ENCODE measurements at places on chromosomes 3 and 15.
A peak's percentile ranks its signal among the peaks of the same experiment; 100 is the strongest.

DNA sequence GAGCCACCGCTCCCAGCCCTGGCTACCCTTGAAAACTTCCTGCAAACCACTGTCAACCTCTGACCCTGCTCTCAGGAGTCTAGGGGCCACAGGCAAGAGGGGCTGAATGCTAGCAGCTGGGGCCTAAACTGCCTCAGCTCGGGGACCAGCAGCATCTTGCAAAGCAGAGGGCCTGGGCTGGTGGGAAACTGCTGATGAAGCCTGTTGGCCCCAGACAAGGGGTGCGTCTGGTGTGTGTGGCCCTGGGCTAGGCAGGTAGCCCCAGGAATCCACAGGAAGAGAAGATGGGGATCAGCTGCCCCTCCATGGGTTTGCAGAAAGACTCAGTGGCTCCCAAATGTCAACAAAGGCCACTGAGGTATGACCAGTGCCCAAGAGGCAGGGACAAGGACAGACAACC lies 8.2 kb upstream of the POLG start:
- no peak for DNase-seq

DNA sequence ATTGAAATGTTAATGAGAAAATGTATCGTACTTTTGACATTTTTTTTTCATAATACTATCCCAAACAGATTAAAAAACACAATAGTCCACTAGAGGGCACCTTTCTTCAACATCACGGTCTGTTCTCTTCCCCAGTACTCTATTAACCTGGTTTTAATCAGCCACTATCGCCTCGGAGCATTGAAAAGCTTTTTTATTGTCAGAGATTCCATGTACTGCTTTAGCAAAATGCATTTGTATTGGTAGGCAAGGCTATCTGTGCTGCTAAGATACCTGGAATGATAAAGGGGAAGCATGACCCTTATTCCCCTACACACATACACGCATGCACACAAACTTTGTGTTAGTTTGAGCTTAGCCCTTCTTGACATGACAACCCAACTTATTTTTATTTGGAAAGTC lies 160.1 kb upstream of the IL12A start:
- DNase-seq: peak; percentile 72

DNA sequence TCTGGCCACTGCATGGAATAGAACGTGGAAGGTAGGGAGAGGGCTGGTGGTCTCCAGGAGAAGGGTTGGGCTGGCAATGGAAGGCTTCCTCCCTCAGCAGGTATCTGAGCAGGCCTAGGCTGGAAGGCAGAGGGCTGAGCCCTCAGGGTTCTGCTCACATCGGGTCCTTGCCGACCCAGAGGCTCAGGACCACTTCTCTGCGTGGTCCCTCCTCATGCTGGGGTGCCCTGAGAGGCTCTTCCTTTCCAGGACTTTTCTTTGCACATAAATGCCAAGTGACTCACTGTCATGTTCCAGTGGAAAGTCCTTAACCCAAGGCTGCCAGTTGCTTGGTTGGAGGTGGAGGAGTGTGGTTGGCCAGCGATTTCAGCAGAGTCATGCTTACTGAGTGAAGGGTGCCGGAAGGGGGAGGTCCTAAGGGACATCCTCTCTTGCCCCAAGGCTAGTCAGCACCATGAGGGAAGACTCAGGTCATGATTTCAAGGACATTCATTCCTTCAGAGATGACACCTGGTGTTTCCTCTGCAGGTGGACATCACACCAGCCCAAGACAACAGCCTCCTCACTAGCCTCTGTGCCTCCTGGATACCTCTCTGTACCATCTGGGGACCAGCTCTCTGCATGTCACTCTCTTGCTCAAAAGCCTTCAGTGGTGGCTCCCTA lies 8.2 kb downstream of the SLC6A6 start:
- DNase-seq: peak; percentile 47

DNA sequence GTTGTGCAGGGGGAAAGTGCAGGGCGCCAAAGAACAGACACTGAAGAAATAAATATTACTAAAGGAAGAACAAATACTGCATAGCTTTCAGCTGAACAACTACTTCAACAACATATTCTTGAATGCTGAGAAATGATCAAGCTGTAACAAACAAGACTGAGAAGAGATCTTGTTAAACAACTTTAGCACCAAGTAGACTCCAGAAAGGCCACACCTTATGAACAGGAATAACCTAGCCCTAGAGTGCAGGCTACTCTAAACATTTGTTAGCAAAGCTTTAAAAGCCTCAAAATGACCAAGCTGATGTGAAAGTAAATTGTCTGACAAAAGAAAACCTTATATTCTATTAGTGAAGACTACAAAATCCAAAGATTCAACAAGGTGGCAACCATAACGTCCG lies 83.2 kb downstream of the POLQ start:
- DNase-seq: no peak

- DNase-seq: no peak
These were observed 348.0 kb upstream of the DPPA4 start for GRCh38 chr3:109685084-109686079.

DNA sequence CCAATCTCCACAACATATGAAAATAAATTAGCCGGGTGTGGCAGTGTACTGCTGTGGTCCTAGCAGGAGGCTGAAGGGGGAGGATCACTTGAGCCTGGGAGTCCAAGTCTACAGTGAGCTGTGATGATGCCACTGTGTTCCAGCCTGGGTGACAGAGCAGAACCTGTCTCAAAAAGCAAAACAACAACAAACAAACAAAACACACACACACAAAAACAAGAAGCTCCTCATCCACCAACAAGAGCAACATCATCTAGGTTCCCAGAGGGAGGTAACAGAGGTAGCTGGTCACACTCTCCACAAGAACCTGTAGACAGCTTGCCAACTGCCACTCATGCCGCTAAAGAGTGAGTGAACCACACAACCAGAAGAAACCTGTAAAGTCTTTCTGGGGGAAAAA lies 34.8 kb downstream of the PTPN9 start:
- no peak for DNase-seq

- DNase-seq: no peak
These were observed 27.3 kb upstream of the NANOGP8 start for GRCh38 chr15:35112346-35112745.

DNA sequence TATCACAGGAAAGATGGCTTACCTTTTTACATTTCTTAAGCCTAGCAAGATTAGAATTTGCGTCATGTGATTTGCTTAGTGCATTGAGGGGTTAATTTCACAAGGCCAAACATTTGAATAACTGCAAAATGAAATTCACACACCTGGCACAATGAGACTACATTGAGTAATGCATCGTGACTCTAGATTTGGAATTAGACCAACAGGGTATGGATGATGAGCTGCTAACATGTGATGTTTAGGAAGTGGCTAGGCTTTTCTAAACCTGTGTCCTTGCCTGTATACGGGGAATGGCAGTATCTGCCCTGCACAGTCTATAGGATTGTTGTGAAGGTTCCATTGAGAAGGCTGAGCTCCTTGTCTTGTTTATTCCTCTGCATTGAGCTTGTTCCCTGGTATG lies 160.1 kb downstream of the MFSD1 start:
- DNase-seq: no peak

GRCh38 chr3:48765376-48765775 lies 48.4 kb upstream of the IP6K2 start:
- DNase-seq: no peak

- DNase-seq: no peak
These were observed 105.4 kb downstream of the SCAPER start for GRCh38 chr15:76799760-76800159.

DNA sequence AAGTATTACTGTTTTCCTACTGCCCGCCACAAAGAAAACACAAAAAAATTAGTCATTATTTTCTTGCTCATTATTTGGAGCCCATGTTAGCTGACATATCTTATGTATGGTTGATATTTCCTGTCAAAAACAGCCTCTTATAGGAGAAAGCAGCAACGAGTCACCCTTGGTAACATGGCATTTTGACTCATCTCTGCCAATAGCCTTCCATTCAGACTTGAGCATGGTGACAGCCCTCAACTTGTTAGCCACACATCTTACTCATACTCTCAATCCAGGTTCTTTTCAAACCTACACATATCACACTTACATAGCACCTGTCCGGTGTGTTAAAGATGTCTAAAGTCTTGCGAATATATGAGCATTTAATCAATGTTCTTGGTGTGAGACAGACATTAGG lies 109.4 kb upstream of the SAMMSON start:
- DNase-seq: no peak

DNA sequence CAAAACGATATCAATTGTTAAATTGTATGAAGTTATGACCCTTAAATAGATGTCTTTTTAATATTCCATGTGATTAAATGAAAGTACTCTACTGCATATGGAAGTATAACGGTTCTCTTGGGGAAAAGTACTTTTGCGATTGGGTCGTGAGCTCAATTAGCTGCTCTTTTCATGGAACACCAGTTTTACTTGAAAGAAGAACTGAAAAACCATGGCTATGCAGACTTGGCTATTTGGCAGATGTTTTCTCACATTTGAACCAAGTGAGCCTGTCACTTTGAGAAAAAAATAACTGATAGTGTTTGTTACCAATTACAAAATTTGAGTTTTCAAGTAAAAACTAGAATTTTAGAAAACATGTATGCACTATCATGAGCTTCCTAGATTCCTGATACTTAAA lies 5.9 kb upstream of the INAFM2 start:
- no peak for DNase-seq

GRCh38 chr3:25547943-25548674 lies 116.6 kb downstream of the TOP2B start:
- DNase-seq: no peak

GRCh38 chr3:33096093-33096868 lies 665 bp downstream of the GLB1 start:
- DNase-seq: peak; percentile 42

- no peak for DNase-seq
These were observed 77.2 kb upstream of the ACKR4 start for GRCh38 chr3:132519914-132520313.

DNA sequence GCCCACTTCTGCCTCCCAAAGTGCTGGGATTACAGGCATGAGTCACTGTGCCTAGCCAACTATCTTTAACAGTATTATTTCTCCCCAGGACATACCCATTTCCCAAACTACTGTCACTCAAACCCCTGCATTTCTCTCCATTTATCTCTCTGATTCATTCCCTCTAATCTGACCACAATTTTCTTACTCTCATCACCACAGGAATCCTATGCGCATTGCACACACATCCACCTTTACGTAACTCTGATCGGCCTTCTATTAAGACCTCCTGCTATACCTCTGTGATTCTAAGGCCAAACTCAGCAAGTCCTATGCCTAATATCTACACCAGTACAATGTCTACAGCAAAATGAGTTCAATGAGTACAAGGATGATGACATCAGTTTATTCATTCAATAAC lies 235.0 kb downstream of the ULK4 start:
- DNase-seq: no peak

DNA sequence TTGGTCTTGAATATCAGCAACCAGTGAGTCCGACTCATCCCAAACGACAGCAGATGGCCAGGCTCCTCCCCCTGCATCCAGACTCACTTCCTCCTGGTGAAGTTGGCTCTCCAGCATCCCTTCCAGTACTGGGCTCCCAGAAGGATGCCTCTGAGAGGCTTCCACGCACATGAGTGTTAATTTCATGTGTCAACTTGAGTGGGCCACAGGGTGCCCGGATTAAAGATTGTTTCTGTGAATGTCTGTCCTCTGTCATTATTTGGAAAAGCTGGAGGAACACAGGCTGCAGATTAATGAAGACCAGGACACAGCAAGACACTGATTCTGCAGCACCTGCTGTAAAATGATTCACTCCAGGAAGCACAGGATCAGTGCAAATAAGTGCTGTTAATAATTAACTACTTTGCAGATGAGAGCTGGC lies 99.8 kb downstream of the ATP10A start:
- DNase-seq: no peak

DNA sequence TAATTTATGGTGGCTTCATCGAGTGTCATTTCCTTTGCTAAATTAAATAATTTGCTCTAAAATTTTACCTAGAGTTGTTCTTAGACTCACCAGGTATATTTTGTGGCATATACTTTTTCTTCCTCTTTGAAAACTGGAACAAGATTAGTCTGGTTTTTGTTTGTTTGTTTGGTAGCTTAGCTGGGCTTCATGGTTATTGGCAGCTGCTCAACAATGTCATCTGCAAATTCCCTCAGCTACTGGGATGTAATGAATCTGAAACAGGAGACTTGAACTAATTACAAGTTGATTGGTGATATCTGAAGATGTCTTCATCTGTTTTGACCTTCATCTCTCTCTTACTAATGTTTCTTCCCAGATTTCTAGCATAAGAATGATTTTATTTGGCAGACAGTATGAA lies 270.5 kb upstream of the P2RY1 start:
- no peak for DNase-seq

DNA sequence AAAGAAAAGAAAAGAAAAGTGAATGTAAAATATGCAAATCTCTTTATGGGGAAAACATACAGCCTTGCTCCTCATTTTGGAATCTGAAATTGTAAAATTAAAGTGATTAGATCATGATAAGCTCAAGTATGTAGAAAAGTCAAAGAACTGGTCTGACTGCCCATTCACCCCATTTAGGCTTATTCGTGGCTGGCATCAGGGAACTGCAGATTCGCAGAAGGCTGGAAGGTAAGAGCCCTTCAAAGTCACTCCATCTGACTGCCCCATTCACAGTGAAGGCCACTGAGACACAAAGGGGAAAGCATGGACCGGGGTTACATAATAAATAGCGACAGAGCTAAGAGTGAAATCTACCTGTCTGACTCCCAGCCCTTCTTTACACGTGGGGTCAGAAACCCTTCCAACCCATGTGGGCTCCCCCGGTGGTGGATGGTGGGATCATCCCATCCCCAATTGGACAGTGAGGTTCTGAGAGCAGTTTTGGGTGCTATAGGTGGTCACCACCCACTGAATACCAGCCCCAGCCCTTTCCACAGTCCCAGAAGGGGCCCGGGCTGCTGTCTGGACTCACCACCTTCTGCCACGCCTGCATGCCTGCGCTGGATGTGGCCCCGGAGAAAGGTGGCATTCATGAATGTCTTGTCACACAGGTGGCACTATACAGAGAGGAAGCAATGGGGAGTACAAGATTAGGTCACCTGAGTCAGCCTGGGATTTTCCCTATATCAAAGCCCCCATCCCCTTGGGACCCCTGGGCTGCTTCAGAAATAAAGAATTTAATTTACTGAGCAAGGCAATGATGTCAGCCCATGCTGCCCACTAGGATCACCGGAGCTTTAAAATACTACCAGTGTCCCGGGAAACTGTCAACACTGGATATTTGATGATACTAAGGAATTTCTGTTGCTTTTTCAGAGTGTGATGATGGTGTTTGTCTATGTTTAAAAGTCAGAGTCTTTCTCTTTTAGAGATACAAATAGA lies 17.9 kb downstream of the DZIP1L start:
- DNase-seq: no peak

Data from NCI-H510A treated with DMSO at 0.1 percent for 48 hours (cell line).